ENCODE measurements at places on chromosomes 5 and 9.

DNA sequence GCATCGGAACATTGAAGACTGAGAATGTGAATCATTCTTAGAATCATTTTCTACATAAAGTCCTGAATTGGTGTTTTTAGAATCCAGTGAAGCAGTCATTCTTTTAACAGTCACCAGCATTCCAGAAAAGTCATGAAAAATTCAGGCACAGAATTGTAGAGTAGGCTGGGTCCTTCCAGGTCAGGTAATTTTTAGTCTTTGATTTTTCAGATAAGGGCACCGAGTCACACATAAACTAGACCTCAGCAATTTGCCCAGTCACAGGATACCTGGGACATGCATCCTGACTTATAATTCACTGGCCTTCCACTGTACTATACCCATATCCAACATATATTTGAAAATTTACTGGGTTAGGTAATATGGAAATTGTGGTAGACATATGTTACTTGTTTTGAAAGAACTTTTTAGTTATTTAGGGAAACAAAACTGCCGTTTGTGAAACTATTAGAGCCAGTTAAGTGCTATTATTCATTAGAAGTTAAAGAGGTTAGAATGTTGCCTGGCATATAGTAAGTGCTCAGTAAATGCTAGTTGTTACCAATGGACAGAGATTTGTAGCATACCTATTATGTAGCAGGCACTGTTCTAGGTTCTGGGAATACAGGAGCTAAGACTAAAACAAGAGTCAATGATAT, 10.9 kb downstream of the MAN2A1 start:
- no peak for DNase-seq

DNA sequence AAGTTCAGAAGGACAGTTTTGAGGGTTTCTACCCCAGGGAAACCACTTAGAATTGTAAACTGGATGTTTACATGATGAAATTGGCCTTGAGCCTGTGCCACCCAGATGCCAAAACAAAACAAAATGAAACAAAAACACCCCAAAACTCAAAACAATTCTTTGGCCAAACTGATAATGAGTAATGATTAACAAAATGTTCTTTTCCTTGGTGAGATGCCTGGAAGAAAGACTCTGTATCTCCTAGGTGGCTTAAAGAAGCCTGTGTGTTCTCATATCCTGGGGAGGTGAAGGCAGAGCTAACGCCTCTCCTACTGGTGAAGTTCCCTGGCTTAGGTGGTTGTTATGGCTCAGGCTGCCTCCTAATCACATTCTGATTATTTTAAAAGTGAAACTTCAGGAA, 120.5 kb downstream of the NPR3 start:
- no peak for DNase-seq

DNA sequence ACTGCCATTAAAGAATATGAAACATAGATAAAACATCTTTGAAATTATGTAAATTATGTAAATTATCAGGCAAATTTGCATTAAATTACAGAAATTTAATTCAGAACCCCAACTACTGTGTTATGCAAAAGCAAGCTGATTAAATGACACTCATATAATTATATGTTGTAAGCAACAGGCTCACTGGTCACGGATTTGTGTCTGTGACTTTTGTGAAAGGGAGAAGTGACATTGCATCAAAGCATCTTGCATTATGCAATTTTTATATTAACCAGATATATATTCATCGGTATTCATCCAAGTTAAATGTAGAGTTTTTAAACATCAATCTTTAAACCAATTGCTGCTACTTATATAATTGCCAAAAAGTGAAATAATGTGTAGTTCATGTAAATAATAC, 13.0 kb upstream of the GLIPR2 start:
- DNase-seq = no peak

GRCh38 chr5:66180282-66181155, 36.4 kb downstream of the SREK1 start:
- DNase-seq = no peak

GRCh38 chr5:160970605-160971191, 118.7 kb upstream of the ATP10B start:
- no peak for DNase-seq

DNA sequence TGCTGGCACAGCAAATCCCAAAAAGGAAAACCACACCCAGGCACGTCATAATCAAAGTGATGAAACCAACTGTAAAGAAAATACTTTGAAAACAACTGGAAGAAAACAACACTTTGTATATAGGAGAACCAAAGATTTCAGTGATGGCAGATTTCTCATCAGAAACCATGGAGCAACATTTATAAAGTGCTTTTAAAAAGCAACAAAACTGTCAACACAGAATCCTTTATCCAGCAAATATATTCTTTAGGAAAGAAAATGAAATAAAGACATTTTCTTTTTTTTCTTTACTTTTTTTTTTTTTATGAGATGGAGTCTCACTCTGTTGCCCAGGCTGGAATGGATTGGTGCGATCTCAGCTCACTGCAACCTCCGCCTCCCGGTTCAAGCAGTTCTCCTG, 5.3 kb upstream of the FAM151B start:
- no peak for DNase-seq

DNA sequence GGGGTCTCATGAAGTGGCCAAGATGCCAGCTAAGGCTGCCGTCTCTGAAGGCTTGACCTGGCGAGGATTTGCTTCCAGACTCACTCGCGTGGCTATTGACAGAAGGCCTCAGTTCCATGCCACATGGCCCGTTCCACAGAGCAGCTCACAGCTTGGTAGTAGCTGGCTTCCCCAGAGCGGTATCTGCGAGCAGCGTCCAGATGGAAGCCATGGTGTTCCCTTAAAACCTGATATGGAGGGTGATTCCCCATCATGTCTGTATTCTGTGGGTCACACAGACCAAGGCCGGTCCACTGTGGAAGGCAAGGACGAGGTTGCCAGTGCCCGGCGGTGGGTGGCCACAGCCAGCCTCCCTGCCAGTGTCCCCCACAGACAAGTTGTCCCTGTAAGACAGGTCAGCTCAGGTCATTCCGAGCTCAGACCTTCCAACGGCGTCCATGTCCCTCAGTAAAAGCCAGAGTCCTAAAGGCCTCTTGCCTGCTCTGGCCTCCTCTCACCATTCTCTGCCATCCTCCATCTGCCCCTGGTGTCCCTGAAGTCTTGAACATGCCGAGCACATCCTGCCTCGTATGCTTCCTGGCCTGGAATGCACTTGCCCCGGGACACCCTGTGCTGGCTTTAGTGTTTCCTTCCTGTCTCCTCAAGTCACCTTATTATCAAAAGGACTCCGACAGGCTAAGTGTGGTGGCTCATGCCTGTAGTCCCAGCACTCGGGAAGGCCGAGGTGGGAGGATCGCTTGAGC, 61.3 kb upstream of the LRRTM2 start:
- no peak for DNase-seq

DNA sequence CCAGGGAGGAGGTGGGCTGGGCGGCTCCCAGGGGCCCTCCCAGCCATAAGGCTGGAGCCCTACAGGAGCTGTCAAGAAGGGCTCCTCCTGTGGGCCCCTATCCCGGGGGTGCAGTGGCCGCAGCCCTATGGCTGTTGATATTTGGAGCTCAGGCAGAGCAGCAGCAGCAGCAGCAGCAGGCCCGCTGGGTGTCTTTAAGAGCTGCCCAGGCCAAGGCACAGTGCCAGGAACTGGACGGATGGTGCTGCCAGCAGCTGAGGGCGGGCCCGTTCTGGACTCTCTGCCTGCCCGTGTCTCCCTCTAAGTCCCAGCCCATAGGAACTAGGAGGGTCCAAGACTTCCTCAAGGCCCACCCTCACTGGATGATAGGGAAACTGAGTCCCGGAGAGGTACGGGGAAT, 3.6 kb downstream of the AK1 start:
- DNase-seq = peak; percentile 76

- peak; percentile 98 for DNase-seq
These were observed 106.5 kb upstream of the HAPLN1 start for GRCh38 chr5:83827111-83827557.

DNA sequence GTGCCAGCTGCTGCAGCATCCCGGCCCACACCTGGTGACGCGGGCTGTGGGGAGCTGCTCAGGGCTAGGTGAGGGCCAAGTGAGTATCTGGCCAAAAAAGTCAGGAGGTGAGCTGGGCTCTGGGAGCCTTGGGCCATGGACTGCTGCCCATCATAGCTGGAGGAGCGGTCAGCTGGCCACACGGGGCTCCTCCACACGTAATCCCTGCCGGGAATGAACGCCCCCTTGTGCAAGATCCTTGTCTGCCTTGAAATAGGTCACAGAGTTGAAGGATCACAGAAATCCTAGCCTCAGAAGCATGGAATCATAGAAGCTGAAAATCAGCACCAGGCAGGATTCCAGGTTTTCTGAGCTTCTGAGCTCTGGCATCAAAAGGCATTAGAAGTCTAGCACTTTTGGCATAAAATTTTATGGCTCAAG, 16.8 kb upstream of the COL27A1 start:
- DNase-seq = peak; percentile 42

DNA sequence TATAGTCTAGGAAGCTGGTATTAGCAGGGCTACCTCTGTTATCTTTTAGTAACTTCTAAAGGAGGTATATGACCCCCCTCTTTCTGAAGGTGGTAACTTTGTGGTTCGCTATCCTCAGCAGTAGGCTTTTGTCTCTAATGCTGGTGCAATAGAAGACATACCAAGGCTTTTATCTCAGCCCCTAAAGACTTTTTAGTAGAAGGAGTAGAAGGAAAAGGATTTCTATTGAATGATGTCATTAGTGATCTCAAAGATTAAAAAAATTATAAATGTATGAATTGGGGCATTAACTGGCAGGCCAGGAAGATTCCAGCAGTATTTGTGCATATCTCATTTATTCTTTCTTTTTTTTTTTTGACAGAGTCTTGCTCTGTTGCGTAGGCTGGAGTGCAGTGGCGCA, 78.2 kb downstream of the RAI14 start:
- no peak for DNase-seq

DNA sequence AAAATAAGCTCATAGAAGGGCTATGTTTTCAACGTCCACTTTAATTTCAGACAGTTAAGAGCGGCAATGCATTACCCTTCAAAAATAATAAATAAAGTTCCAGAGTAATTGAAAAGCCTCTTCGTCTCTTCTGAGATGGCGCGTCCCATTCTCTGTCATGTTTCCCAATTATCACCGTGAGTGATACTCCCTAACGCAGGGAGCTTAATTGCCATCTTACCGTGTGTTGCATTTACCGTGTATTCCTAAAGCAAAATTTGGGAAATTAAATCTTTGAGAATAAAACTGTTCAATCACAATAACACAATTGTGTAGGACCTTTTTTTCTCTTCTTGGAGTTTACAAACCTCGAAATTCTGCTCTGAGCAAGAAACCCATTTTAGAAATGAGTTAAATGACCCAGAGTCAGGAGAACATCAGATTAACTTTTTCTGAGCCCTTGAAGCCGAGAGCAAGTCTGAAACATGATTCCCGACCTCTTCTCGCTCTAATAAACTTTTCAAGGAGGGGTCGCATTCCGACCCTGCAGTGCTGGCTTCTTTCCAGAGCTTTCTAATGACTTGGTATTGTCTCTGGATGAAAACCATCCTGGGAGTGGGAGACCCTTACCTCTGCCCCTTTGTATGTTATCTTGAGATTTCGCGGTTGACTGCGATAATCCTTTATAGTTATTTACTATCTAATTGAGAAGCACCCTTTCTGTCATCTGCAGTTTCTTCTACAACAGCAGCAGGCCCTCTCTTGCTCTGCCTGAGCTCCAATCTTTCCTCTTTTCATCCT, 251.5 kb downstream of the FSTL4 start:
- no peak for DNase-seq

DNA sequence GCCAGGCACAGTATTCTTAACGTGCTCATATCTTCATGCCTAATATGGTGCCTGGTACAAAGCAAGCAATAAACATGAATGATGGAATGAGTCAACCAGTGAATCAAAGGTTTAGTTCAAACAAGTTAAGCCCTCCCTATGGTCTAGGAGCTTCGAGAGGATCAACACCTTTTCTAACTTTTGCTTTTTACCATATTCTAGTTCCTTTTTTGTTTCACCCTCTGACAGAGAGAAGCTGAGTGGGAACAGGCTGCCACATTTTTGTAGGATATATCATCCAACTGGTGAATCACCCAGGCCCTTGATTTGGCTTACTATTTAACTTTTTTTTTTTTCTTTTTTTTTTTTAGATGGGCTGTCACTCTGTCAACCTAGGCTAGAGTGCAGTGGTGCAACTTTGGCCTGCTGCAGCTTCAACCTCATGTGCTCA, 39.3 kb upstream of the TNC start:
- DNase-seq = peak; percentile 85

- DNase-seq = no peak
These were observed 482.9 kb downstream of the TMEM38B start for GRCh38 chr9:106177216-106177615.

All from fibroblast of the aortic adventitia (primary cell).